ENCODE measurements at places on chromosomes 5 and 9.

GRCh38 chr5:78501411-78502352, 141.3 kb downstream of the SCAMP1 start:
- no peak for DNase-seq

GRCh38 chr5:40594811-40595210, 84.9 kb upstream of the PTGER4 start:
- DNase-seq, result no peak

DNA sequence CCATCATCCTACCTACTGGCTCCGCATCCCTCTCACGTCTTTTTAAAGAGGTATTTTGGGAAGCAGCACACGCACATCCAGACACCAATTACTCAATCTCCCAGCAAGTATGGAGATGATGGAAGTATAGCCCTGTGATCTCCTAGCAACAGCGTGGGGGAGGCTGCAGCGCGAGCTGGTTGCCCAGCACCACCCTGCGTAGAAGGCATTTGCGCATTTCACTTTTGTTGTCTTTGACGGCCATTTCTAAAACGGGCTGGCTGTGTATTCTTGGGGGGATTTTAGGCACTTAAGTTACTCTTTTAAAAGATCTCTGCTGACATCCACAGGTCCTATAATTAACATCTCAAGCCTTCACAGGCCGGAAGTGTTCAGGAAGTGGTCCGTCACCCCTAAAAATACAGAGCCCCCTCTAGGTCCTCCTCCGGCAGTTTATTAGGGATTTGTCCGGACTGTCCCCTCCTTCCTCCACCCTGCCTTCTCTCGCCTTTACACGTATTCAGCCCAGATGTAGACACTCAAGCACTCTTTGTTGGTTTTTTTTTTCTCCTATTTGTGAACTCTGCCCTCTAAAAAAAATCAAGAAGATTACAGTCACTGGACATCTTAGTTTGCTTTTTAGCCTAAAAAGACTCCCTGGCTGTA, 371.4 kb downstream of the NTRK2 start:
- DNase-seq, result no peak

DNA sequence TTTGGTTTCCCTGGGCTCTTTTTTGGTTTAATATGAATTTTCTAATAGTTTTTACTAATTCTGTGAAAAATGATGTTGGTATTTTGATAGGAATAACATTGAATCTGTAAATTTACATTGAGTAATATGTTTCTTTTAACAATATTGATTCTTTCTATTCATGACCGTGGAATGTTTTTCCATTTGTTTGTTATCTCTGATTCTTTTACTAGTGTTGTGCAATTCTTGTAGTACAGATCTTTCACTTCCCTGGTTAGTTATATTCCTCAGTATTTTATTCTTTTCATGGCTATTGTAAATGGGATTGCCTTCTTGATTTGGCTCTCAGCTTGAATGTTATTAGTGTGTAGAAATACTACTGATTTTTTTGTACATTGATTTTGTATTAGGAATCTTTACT, 137.9 kb downstream of the PRR16 start:
- DNase-seq, result no peak

GRCh38 chr5:154276973-154277331, 86.4 kb downstream of the GALNT10 start:
- DNase-seq, result no peak

DNA sequence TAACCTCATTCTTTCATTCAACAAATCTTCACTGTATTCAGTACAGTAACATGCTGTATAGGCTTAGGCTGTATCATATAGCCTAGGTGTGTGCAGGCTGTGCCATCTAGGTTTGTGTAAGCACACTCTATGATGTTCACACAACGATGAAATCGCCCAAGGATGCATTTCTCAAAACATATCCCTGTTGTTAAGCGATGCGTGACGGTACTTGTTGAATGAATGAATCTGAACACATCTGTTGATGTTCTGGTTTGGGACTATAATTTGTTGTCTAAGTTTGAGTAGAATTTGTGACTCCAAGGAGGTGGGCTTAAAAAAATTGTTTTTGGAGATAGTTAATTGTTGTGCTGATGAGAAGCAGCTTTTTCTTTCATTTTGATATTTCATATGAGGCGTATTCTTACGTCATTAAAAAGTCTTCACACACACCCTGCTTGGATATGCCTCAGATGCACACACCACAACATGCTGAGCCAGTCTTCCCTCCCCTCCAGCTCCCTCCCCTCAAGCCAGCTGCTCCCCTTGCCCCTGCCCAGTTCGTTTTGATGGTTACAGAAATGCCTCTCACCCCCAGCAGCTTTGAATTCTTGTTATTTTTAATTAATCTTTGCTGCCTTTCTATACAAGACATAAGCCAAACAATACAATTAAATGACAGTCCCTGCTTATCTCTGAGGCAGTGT, 5.5 kb upstream of the PSAT1 start:
- DNase-seq, result no peak

- no peak for DNase-seq
Measured at GRCh38 chr5:36181774-36182173, 29.9 kb downstream of the SKP2 start.

GRCh38 chr5:4837489-4838058, 302.6 kb upstream of the ADAMTS16 start:
- no peak for DNase-seq

- DNase-seq, result no peak
Measured at GRCh38 chr5:957748-958485, 50.7 kb upstream of the NKD2 start.

- DNase-seq, result no peak
Measured at GRCh38 chr9:74824654-74825053, 63.1 kb downstream of the TRPM6 start.

DNA sequence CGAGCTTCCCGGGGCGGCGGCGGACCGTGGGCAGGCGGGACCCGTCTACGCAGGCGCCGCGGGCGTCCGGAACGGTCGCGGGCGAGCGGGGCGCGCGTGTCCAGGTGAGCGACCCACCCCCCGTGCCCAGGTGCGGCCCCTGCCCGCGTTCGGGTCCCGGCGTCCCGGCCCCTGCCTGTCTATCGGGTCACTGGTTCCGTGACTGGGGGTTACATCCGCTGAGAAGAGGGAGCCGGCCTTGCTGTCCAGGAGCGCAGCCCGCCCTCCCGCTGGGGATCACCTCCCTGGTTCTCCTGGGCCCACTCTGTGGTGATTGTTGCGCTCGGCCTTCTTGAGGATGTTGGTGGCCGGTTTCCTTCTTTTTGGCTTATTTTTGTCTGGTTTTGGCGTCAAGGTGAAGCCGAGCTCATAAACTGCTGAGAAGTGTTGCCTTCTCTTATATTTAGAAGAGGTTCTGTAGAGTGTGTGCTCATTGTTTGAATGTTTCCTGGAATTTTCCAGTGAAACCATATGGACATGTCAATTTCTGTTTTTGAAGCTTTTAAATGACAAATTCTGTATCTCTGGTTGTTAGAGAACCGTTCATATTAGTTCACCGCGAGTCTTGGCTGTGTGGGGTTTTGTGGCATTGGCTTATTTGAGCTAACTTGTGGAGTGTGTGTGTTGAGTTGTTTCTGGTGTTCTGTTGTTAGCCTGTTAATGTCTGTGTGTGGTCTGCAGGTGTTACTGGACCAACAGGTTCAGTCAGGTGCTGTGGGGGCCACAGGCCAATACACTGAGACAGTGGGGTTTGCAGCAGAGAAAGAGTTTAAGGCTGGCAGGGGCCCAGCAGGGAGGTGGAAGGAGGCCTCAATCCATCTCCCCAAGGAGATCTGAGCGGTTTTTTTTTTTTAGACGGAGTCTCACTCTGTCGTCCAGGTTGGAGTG, 621 bp downstream of the CEP72 start:
- DNase-seq, result no peak

DNA sequence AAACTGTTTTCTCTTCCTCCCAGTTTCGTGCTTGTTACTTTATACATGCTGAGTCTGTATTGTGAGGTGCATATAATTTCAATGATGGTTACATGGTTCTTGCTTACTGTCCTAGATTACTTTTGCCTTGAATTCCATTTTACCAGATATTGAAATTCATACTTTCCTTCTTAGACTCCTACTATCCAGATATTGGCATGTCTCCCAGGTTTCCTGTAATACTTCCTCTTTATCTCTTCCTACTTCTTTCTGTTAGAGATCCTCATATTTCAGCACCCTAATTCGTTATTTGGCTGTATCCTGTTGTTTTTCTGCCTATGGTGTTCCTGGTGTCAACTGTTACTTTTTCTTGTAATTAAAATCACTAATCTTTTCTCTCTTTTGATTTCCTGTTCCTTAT, 522.1 kb downstream of the CCDC171 start:
- DNase-seq, result no peak

- no peak for DNase-seq
Measured at GRCh38 chr5:73031839-73032238, 76.0 kb downstream of the FCHO2 start.

- no peak for DNase-seq
Measured at GRCh38 chr9:134329886-134330285, 3.6 kb downstream of the RXRA start.

GRCh38 chr9:72363236-72363635, 1.8 kb downstream of the ZFAND5 start:
- DNase-seq, result no peak

DNA sequence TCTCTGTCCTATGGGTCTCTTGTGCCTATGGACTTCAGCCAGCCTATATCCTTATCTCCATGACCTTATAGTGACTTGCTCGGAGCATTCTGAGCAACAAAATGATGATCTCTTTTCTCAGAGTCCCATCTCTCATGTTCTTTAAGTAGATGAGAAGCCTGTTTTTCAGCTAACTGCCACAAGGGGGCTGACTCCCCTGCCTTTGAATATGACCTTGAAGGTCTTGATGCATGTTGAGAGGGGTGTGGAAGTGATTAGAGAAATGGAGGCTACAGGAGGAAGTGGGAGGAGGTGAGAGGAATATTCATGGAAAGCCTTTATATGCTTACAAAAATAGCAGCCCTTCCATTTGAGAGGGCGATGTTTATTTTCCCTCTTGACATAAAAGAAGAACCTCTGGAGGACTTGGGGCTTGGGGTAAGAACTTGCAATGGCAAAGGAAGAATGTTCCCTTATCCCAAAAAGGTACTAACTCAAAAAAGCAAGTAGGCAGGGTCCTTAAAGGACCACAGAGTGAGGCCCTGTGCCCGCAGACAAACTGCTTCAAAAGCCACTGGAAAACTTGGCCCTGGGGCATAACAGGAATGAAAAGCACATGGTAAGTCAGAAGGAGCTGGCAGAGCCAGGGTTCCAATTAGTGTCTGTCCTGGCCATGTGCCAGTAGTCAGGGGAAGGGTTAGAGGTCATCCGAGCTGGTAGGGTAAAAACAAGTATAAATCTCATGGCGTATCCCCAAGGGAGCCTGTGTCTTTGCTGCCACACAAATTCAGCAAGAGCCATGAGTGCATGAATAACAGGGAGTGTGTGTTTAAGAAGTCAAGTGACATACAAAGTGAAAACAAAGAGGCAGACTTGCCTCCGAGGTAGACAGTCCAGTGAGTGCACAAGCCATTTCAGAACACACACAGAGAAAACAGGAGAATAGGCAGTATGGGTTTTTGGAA, 39.1 kb downstream of the FGD3 start:
- no peak for DNase-seq

DNA sequence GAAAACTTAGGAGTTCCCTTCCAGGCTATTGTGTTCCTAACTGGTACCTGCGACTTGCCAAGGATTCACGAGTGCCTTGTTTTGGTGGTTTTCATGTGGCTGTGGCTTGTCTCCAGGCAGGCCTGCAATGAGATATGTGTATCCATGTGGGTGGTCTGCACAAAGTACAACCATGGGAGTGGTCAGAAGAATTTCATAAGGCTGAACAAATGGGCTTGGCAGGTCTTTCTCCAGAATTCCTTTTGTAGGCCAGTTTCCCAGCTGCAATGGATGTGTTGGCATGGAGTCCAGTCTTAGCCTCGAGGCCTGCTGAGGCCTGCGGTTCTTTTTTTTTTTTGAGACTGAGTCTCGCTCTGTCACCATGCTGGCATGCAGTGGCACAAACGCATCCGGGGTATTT, 28.8 kb upstream of the MELK start:
- DNase-seq, result no peak

GRCh38 chr9:97994703-97995102, 11.6 kb downstream of the ANP32B start:
- no peak for DNase-seq

DNA sequence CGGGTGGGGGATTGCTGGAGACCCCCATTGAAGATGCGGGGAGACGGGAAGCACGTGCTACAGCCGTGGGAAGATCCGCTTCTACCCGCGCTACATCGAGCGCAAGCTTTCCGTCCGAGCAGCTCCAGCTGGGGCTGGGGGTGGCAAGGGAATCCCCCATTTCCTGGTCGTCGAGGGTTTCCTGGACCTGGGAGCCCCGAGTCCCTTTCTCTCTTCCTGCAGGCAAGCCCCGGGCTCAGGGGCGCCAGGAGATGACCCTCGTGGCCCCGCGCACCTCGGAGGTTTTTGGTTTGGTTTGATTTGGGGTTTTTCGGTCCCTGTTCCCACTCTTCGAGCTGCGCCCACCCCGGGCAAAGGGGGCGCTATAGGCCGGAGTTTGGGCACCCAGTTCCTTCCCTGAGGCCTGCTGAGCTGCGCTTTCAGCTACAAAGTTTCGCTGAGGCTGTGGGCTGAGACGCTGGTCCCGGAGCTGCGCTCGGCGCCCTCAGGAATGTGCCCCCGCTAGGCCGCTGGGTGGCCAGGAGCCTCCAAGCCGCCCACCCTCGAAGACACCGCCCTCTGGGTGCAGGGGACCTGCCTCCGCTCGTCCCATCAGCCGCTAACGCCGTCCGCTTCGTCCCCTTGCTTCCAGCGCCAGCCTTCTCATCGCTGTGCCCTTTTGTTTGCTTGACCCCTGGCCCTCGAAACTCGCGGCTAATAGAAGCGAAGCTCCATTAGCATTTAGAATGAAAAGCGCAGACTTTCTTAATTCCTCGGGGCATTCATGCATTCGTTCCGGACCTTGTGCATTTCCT, 2.9 kb downstream of the NR4A3 start:
- DNase-seq, result peak; percentile 69

DNA sequence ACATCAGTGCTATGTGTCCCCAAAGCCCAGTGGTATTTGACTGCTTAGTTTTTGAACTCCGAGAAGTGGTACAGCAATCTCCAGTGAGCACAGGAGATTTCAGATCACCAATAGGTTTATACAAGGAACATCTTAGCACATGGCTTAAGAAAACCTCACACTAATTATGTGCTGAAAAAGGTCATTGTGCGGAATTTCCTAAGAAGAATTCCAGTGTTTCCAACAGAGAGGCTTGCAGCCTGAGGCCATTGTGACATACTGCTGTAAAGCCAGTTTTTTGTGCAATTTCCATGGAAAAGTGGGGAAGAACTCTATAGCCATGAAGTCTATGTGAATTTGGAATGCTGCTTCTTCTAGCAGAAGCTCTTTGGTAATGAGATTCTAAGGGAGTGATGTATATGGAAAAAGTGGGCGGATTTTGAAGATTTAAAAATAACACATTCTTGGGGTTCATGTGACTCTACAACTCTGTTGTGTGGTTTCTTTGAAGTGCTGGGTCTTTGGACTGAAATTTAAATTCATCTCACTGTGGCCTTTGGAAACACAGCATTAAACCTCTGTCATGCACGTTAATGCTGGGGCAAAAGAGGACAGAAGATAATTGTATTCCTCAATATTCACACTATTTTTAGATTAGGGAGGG, 110.5 kb upstream of the CD180 start:
- DNase-seq, result no peak

- no peak for DNase-seq
Measured at GRCh38 chr5:130227699-130228098, 323.4 kb downstream of the CHSY3 start.
